ENCODE measurements at places on chromosomes 5 and 9.

GRCh38 chr9:14870090-14870489 is 40.1 kb downstream of the FREM1 start:
- no peak for DNase-seq

- DNase-seq = no peak
Observed at GRCh38 chr9:21567926-21568325, 85.8 kb upstream of the IFNE start.

- DNase-seq = no peak
Observed at GRCh38 chr5:164302533-164303235, 797.3 kb downstream of the MAT2B start.

GRCh38 chr5:54148067-54148845 is 162.1 kb downstream of the ARL15 start:
- DNase-seq = no peak

DNA sequence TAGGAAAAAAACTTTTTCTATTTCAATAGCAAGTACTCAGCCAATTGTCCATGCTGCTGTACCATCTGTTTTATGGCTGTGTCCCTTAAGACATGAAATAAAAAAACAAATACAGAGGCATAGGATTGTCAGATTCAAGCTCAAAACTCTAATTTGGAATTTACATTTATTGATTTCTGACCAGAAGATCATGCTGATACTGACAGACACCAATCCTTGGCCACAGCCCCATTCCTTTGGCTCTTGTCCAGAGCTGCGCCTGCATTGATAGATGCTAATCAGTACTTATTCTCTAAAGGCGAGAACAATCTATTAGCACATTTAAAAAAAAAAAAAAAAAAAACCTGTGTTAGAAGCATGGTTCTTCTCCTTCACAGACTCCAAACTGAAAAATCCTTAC is 384.6 kb downstream of the TMEM232 start:
- DNase-seq = no peak

DNA sequence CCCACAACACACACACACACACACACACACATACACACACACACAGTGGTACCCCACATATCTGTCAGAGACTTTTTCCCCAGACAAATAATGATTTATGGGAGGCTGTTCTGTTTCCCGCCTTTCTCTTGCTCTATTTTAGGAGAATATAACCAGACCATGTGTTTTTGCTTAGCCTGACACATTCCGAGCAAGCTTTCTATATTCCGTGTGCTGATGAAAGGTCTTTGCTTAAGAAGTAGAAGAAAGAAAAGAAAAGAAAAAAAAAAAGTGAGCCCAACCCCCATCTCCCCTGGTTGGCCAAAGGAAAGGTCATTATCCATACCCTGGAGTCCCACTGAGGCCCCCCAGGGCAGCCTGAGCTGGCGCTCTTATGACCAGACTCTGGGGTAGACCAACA is 338.6 kb downstream of the SLIT3 start:
- no peak for DNase-seq

DNA sequence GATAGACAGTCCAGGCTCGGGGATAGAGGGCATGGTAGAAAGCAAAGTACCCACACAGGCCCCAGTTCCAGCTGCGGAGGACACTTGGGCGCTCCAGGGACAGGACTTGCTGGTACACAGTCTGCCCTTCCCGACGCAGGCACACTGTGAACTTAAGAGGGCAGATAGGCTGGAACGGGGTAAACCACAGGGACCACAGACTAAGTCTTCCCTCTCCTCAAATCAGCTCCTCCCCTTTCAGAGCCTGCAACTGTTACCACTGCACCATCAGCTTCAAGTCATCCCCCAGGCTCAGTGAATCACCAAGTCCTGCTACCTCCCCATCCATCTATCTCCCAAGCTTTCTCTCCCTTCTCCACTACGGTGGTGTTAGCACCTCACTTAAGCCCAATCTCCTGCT is 7.3 kb downstream of the GBA2 start:
- DNase-seq = no peak

DNA sequence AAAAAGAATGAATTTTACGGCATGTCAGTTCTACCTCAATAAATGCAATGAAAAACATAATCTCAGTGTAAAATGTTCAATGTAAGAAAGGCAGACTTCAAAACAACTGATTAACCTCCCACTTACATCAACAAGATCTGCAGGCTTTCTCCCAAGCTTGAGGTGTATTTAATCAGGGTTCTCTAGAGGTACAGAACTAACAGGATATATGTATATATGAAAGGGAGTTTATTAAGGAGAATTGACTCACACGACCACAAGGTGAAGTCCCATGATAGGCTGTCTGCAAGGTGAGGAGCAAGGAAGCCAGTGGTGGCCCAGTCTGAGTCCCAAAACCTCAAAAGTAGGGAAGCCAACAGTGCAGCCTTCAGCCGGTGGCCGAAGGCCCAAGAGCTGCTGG is 35.9 kb downstream of the MARCHF3 start:
- DNase-seq = no peak

DNA sequence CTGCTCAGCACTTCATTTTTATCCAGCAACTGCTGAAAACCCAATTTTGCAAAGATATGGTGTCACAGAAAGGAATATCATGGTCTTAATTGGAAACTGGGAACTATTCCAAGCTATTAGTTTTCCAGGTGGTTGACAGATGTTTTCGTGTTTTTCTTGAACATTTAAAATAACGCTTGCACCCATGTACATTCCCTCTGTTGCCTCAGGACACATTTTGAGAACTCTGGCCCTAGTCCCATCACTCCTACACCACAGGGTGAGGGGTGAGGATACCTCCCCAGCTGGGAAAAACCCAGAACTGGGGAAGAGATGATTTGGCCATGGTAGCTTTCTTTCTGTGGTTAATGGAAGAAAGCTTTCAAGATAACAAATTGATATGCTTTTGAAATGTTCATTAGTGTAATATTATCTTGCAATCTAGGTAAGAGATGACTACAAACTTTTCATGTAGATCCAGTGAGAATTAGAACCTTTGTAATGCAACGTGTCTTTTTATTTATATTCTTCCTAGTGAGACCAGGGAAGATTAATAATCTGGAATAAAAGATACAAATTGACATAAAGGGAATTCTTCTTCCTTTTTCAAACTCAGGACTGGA is 627.0 kb downstream of the RAB3C start:
- no peak for DNase-seq

- DNase-seq = no peak
Observed at GRCh38 chr9:4259489-4259888, 40.4 kb downstream of the GLIS3 start.

GRCh38 chr9:85420750-85421149 is 321.0 kb downstream of the AGTPBP1 start:
- DNase-seq = no peak

- no peak for DNase-seq
Observed at GRCh38 chr9:89776795-89777525, 172.1 kb downstream of the GADD45G start.

DNA sequence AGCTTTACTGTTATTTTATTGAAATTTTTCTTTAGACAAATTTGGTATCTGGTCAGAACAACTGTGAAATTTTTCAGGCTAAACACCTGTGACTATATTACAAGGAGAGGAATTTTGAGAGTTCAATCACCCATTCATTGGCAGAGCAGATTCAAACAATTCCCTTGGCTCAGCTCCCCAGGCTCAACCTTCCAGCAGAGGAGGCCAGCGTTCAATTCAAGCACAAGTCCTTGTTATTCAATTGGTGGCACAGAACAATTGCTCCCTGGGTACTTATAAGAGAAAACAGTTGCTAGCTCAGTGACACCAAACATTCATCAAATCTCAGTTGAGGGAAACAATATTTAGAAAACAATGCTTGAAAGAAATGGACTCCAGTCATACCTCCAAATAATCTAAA is 83.3 kb downstream of the SUSD1 start:
- DNase-seq = no peak

DNA sequence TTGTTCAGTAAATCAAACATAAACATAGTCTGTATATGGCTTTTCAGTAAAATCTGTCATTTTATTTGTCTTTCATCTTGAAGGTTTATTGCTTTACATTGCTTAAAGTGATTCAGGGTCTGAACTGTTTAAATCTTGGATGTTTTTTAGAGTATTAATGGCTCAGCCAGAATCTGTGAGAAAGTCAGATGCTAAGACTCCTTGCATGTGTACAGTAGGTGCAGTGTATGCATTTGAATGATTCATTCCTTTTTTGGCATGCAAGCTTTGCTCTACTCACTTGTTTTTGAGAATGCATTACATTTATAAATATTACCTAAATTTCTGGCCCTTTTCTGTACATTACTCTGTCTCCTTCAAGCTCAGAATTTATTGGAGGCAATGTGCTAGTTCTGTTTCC is 271.0 kb upstream of the RIOK2 start:
- no peak for DNase-seq

- no peak for DNase-seq
Observed at GRCh38 chr5:181167814-181168488, 20.6 kb downstream of the OR2V2 start.

DNA sequence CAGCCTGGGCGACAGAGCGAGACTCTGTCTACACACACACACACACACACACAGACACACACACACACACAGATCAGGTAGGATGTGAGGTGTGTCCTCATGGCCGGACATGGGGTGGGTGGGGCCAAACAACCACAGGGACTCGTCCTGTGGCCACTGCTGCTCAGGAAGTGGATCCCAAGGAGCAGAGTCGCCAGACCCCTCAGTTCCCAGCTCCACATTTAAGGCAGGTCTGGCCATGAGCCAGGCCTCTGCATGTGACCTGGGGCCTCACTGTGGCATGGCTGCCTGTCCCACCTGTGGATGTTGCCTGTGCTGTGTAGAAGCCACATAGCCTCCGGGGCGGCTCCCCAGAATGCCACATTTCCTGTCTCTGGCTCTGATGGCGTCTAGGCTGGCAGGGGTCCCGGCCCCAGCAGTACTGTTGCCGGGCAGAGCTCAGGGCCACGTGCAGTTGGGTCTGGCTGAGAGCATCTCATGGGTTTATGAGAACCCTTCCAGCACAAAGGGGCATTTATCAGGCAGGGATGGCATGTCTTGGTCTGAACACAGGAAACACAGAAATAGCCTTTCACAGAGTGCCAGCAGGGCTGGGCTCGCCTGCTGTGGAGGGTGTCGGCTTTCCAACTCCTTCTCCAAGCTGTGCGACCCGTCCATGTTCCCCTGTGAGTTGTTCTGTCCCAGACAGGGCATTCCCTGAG is 9.9 kb upstream of the NINJ1 start:
- no peak for DNase-seq

Data from inflammatory macrophage treated with lipopolysaccharide for 4 hours (primary cell).